ENCODE measurements at places on chromosomes 11 and 22.

DNA sequence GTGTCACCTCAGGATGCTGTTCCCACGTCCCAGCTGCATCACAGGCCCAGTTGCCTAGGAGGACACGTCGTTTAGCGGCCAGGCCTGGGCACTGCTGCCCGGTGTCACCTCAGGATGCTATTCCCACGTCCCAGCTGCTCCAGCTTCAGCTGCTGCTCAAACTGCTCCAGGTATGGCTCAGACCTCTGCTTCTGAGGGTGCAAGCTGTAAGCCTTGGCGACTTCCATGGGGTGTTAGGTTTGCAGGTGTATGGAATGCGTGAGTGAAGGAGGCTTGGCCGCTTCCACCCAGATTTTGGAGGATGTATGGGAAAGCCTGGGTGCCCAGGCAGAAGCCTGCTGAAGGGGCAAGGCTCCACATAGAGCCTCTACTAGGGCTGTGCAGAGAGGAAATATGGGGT lies 205.3 kb upstream of the B3GAT1 start:
- DNase-seq: no peak

- no peak for DNase-seq
Measured at GRCh38 chr11:79471071-79471844, 30.4 kb upstream of the TENM4 start.

DNA sequence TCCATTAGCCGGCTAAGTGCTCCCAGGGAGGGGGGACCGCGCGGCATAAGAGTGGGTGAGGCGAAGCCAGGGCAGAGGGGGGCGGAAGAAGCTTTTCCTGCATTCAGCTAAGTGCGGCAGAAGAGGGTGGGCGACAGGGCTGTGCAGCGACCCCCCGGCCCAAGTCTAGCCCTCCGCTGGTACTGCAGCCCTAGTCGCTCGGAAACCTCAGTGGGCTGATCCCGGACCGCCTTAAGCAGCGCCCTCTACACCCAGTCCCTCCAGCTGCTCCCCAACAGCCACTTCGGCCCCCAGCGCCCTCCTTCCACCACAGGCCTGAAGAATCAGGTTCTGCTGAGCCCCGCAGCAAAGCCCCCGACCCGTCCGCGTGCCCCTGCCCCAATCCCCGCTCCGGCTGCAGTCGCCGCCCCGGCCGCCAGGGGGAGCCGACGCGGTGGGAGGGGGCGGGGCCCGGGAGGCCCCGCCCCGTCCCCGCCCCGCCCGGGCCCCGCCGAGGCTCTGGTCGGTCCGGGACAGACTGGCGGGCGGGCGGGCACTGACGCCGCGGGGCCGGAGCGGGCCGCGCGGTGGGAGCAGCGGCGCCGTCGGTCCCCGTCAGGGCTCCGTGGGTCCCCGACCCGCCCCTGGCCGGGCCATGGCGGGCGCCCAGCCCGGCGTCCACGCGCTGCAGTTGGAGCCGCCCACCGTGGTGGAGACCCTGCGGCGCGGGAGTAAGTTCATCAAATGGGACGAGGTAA lies at the start of gene PLCB3:
TSS of gene PLCB3 (plus strand) at position 515 of the 737 bp plus-strand sequence. CDS start at position 635, 120 bp downstream.
- peak; percentile 47 for DNase-seq

DNA sequence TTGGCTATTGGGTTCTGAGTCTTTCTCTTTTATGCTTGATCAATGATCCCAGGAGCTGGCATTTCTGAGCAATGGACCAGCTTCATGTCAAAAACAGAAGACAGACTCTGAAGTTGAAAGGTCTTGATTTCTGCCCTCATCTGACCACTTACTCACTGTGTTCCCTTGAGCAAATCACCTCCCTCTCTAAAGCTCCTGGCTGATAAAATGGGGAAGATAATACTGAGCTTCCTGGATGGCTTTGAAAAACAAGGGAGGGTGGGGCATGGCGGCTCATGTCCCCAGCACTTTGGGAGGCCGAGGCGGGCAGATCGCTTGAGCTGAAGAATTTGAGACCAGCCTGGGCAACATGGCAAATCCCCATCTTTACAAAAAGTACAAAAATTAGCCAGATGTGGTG lies 6.4 kb downstream of the FAM83F start:
- no peak for DNase-seq

- DNase-seq: no peak
Measured at GRCh38 chr22:27844656-27845591, 43.4 kb upstream of the MN1 start.

GRCh38 chr22:41481925-41482318 lies 13.0 kb downstream of the ACO2 start:
- no peak for DNase-seq

DNA sequence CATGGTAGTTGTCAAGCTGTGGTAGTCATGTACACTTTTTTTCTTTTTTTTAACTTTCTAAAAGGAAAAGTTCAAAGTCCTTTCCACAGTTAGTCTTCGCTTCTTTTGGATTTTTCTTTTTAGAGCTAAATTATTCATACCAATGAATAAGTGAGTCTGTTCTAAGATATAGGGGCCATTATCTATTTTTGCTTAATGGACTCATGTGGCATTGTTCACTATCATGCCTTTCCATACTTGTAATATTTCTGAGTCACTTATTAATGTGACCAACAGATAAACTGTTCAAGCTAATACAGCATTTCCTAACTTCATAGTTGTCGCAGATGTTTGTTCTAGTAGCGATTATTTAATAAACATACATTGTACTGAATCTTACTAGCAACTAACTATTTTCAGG lies 8.0 kb upstream of the B3GNT6 start:
- DNase-seq: no peak

GRCh38 chr11:94948070-94948617 lies 25.2 kb downstream of the CWC15 start:
- no peak for DNase-seq

DNA sequence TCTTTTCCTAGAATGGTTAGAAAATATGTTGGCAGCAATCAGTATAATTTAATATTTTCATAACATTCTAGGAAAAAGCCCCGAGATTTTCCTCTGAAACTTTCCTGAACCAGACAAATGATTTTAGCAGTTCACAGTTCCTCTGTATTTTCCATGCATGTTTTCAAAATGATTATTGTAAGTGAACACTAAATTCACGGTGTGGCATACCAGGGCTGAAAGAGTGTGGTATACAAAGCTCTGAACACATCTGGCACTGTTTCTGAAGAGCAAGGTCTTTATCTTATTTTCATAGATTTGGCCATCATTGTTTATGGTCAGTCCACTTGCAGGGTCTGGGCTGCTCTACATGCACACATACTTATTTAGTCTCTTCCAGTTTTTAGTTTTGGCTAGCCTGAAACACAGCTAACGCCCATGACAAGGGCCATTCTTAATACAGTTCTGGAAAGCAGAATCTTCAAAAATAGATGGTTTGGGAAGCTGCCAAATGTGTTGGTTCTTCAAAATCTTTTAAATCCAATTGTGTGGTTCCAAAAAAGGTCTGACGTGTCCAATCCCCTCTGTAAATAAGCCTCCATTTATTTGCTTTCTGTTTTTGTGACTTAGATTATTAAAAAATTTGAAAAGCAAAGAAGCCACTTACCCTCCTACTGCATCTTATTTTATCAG lies 7.9 kb upstream of the GAB2 start:
- DNase-seq: no peak

- no peak for DNase-seq
Measured at GRCh38 chr11:66330931-66331330, 5.3 kb downstream of the RIN1 start.

GRCh38 chr22:24008022-24008283 lies 2.7 kb upstream of the GSTT4 start:
- DNase-seq: no peak

DNA sequence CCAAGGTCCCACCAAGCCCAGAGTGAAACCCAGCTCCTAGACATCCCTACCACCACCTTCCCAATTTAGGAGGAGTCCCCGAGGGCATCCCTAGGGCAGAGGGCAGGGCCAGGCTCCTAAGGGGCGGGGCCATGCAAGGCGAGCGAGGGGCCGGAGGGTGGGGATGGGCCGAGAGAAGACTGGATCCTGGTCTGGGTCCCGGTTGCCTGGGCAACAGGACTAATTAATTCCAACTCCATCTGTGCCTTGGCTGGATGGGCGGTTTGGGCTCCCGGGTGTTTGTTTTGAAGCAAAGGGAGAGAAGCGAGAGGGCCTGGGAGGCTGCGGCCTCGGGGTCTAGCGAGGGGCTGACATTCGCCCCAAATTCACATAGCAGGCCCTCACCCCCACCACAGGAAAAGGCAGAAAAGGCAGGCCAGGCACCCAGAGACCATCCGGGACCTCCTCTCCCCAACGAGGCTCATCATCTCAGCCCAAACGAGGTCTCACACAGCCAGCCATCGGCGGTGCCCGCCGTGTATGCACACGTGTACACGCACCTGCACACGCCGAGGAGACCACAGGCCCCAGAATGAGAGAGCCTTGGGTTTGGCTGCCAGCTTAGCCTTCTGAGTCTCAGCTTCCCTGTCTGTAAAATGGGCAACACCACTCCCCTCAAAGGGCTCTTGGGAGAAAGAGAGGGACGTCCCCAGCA lies 23.9 kb downstream of the ELFN2 start:
- no peak for DNase-seq

- no peak for DNase-seq
Measured at GRCh38 chr11:68036717-68037239, 2.0 kb upstream of the TCIRG1 start.

GRCh38 chr11:32821517-32821916 lies 8.2 kb upstream of the PRRG4 start:
- DNase-seq: no peak

- DNase-seq: no peak
Measured at GRCh38 chr11:88188251-88188931, 13.1 kb upstream of the RAB38 start.

- no peak for DNase-seq
Measured at GRCh38 chr11:124832571-124832970, 32.4 kb upstream of the MSANTD2 start.

DNA sequence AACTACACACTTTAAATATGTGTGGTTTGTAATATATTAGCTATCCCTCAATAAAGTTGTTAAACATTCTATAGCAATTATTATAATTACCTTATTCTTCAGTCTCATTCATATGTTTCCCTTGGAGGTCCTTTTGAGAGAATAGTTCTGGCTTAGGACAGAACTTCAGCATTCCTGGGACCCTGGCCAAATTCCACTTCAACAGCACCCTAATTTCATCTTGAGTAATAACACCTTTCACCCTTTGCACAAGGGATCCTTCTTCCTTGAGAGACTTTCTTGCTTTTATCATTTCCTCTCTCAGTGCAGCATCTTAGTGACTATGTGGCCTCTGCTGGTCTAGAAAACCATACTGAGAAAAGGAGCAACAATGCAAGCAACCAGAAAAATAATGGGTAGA lies 255.9 kb downstream of the C11orf87 start:
- no peak for DNase-seq

DNA sequence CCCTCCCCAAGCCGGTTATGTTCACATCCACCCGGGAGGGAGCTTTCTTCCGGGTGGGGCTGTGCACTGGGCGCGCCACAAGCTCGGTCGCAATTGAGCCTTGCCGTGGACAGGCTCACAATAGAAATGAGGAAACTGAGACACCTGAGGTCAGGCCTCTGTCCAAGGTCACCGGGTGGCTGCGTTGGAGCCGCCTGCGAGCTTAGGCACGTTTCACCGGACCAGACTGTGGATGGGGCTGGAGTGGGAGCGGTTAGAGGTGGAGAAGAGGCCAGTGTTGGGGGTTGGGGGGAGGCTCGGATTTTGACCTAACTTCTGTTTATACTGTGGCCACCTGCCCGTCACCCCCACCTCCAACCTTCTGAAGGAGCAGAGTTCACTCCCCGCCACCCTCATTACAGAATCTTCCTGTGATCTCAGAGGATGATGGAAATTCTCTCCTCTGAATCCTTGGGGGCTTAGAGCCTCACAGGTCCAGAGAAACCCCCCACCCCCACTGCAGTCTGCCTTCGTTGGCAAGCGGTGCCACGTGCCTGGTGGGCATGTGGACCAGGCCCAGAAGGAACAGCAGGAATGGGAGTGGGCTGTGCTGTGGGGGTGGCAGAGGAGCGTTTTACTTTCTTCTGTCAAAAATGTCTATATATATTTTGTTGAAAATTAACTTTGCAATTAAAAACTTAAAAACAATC lies 631 bp upstream of the NPTXR start:
- DNase-seq: no peak

GRCh38 chr11:125990244-125990643 lies 44.4 kb downstream of the VSIG10L2 start:
- no peak for DNase-seq

DNA sequence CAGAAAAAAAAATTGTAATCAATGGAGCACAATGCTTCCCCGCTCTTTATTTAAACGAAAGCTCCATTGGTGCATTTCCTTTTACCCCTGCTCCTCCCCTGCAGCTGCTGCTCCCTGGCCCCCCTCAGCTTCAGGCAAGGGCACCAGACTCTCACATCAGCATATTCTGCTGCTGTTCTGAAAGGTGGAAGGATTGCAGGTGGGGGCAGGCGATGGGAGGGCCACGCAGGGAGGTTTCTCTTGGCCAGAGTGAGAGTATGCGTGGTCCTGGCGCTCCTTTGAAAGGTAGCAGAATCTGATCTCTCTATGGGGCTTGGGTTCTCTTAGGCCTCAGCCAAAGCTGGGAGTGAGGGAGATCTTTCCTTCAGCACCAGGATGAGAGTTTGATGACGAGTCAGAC lies 240.9 kb upstream of the CADM1 start:
- no peak for DNase-seq

DNA sequence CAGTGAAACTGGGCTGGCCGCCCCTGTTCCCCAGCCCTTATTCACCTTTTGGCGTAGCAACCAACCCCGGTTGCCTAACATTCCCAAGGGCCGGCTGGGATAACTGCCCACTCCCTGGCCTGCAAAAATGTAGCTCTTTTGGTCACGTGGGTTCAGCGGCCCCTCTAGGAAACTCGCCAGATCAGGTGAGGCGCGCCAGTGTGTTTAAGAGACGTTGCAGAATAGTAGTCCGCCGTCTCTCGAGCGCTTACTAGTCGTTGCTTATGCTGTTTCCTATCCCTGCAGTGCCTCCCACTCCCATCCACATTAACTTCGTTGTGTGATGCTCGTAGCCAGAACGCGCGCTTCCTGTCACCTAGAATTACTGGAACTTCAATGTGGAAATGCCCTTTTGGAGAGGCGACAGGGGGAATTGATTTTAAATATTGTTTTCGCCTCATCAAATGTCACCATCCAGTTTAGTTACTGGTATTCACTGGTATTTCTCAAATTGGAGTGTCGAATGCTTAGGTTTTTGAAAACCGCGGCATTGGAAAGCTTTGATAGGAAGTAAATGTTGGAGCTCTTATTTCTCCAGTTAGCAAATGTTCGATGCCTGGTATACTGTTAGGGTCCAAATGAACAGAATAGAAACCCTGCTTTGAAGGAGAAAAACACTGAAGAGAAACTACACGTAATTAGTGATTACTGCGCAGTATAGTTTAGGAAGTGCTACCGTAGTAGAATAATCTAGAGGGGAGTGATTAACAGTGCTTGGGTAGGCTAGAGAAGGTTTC lies 823 bp downstream of the CEP57 start:
- DNase-seq: peak; percentile 34

GRCh38 chr22:45842291-45842991 lies 134.5 kb downstream of the WNT7B start:
- DNase-seq: no peak

- DNase-seq: no peak
Measured at GRCh38 chr11:31484497-31484896, 24.9 kb downstream of the IMMP1L start.

- DNase-seq: no peak
Measured at GRCh38 chr11:87523276-87523675, 485.5 kb downstream of the TMEM135 start.

- DNase-seq: no peak
Measured at GRCh38 chr11:113411536-113411935, 24.0 kb downstream of the ANKK1 start.
